ENCODE measurements at places on chromosomes 1 and 21.

GRCh38 chr1:117669572-117669971 is 63.7 kb downstream of the TENT5C start:
- DNase-seq: no peak

- no peak for DNase-seq
Observed at GRCh38 chr1:21764615-21765423, 18.1 kb downstream of the USP48 start.

GRCh38 chr1:18573170-18573569 is 57.5 kb upstream of the PAX7 start:
- no peak for DNase-seq

- no peak for DNase-seq
Observed at GRCh38 chr21:44283948-44284347, 1.7 kb upstream of the AIRE start.

DNA sequence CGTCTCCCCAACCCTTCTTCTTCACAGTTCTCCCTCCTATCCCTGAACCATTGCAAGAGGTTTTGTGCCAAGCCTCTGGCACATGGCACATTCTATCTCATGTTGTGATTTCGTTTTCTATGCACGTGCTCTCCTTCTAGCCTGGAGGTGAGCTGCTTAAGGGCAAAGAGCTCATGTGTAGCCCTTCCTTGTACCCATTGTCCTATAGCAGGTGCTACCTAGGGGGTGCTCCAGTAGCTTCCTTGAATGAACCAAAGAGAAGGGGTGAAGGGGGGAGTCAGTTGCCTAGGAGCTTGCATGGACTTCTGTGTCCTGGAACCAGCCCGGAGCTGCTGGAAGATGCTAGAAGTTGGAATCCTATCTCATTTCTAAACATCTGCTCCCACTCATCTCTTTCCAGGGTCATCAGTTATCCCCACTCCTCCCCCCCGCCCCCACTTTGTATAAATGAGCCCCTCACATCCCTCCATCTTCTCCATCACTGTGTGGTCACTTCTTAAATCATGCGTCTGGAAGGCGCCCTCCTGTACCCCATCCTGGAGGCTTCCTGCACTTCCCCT is 535 bp upstream of the DISC1 start:
- DNase-seq: no peak

DNA sequence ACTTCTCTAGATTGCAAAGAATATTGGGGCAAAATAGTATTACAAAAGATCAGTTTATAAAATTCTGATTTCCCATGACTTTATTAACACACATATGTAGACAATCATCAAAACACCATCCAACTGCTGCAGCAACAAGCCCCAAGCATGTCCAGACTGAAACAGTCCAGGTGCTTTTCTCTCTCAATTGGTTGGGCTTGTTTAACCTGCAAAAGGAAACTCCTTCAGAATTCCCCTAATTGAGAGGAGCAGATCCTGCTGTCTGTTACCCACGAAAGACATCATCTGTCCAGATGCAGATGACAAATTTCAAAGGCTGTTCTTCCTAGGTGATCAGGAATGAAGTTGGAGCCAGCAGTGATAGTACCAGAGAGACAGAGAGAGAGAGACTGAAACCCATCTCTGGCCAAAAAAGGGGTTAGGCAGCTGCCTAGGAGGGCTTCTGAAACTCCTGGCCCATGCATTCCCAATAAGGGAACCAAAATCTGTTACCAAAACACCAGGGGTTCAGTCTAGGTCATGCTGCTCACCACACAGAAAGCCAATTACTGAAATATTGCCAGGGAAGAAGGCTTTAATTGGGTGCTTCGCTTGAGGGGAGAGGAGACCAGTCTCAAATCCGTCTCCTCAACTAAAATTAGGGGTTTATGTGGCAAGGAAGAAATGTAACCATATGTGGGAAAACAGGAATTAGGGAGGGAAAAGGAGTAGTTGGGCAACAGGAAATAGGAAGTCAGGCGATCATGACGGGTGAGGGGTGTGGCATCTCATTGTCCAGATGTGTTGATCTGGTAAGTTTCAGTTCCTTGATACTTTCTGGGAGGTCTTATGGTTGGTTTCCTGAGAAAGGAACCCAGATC is 34.7 kb upstream of the RGL1 start:
- DNase-seq: no peak
